Neural progenitor cell (in vitro differentiated cells): ENCODE measurements at places on chromosomes 16 and 17. TPM values are rescaled to one million over a fixed set of nuclear protein-coding genes. Genes with fewer than 3 reads are reported as not detected.

- DNase-seq, result no peak
Measured at GRCh38 chr16:27353853-27354252, 40.1 kb downstream of the IL4R start.

DNA sequence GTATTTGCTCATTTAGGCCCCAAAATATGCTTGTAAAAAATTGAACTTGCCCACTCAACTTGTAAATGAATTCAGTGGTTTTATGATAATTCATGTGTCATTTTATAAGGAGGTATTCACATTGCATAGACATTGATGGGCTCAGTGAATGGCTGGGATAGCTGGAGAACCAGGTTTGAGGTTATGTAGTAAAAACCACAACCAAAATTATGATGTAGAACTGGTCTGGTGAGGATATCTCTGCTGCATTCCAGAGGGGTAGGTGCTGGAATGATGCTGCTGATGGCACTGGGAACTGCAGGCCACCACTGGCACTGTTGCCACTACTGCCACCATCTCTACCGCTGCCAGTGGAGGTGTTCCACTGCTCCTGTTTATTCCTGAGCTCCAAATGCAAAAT, 21.5 kb upstream of the RABEP1 start:
- DNase-seq, result no peak

DNA sequence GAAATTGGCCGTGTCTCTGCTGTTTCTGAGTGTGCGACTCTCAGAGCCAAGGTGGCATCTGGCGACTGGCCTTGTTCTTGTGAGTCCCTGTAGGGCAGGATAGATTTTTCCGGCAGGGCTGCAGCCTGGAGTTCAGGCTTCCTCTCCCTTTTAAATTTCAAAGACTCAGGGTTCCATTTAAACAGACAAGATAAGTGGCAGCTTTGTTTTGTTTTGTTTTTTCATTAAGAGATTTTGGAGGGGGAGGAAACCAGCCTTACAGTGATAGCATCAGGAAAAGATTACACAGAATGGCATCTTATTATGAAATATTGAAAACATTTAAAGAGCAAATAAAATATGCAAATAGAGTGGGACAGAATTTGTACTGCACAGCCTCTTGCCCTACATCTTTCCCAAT, 151.3 kb downstream of the RPTOR start:
- DNase-seq, result no peak

Gene KRTAP4-5
- total RNA-seq, result not detected in 2 replicates
